Sciatic nerve (tissue), 2 donors: ENCODE measurements at places on chromosomes 5 and 9.

GRCh38 chr9:98993570-98993945 is 49.9 kb downstream of the COL15A1 start:
- DNase-seq, result no peak

DNA sequence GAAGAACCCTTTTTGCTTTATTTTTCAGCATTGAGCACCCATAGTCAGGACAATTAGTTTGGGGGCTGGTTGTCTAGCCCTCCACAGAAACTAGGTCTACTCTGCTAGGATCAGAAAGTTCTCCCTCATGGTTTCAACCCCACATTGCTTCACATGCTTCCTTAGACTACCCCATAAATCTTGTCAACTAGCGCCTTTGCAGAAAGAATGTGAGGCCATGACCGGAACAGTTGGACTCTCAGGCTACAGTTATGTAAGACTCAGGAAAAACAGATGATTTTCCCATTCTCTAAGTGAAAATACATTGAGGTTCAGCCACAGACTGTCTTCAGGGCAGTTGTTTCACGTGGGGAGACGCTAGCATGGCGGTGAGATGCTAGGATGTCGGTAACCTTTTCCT is 255.6 kb downstream of the NR3C1 start:
- DNase-seq, result no peak

- DNase-seq, result no peak
These were observed 76.6 kb upstream of the FAM169A start for GRCh38 chr5:74942622-74943286.

DNA sequence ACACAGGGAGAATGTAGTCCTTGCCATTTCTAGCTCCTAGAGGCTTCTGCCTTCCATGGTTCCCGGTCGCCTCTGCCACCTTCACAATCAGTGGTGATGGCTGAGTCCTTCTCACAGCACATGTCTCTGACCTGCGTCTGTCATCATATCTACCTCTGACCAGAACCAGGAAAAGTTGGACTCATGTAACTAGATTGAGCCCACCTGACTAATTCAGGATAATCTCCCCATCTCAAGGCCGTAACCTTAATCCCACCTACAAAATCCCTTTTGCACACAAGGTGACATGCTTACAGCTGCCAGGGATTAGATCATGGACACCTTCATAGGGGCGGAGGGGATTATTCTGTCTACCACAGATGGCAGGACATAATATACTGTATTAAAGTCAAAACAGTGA is 375.6 kb downstream of the ICE1 start:
- no peak for DNase-seq

GRCh38 chr9:8779478-8779877 is 979.9 kb upstream of the DMAC1 start:
- DNase-seq, result no peak

- no peak for DNase-seq
These were observed 117.6 kb upstream of the SMIM23 start for GRCh38 chr5:171668097-171668412.

DNA sequence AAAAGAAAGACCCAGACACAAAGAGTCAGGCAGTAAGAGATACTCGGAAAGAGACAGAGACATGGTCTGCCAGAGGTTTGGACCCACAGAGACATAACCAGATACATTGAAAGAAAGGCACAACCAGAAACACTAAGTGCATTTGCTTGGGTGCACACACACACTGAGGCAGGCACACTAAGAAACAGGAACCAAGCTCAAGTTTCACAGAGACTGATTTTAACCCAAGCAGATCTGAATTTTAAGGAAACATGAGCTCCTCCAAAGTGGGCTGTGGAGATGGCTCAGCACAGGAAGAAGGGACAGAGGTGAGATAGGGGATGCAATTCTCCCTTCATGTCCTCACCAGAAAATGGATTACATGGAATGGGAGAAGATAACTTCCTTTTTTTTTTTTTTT is 9.5 kb downstream of the AQP3 start:
- DNase-seq, result no peak

GRCh38 chr5:57948091-57948490 is 465.5 kb upstream of the ACTBL2 start:
- DNase-seq, result no peak

- DNase-seq, result no peak
These were observed 1063.5 kb upstream of the DMAC1 start for GRCh38 chr9:8863069-8863468.

GRCh38 chr5:141623186-141623585 is 4.4 kb upstream of the DIAPH1 start:
- no peak for DNase-seq

DNA sequence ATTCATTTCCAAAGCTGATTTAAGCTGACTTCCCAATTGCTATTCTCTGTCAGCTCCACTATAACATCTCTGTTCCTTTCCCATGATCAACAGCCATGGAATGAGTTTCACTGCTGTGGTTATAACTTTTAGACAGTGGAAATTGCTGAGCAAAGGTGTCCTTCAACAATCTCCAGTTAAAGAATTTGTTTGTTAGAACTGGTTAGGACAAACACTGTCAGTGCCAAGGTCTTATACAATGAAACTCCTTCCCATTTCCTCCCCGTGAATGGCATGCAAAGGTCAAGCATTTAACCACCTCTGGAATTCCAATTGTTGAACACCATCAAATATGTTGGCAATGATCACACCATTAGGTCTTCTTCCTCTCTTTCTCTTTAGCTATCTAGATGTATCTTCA is 45.7 kb upstream of the GHR start:
- DNase-seq, result no peak

DNA sequence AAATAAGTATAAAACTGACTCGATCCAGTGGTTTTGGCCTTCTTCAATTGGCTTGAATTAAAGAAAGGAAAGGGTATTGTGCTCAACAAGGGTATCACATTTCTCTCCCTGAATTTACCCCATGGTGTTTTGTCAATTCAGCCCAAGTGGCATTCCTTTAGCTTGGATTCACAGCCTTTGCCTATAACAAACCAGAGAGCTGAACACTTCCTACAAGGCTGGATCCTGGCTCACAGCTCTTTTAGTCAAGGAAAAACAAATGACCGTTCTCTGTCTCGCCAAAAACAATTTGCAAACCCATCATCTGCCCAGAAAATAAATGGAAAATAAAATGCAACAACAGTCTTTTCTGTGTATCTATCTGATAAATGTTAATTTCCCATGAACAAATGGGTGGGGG is 5.7 kb downstream of the ZNF366 start:
- no peak for DNase-seq

- no peak for DNase-seq
These were observed 6.0 kb upstream of the NEK6 start for GRCh38 chr9:124251605-124252378.

- no peak for DNase-seq
These were observed 464.2 kb downstream of the EBF1 start for GRCh38 chr5:158635565-158635964.

GRCh38 chr5:116272281-116272941 is 187.6 kb downstream of the COMMD10 start:
- DNase-seq, result no peak

DNA sequence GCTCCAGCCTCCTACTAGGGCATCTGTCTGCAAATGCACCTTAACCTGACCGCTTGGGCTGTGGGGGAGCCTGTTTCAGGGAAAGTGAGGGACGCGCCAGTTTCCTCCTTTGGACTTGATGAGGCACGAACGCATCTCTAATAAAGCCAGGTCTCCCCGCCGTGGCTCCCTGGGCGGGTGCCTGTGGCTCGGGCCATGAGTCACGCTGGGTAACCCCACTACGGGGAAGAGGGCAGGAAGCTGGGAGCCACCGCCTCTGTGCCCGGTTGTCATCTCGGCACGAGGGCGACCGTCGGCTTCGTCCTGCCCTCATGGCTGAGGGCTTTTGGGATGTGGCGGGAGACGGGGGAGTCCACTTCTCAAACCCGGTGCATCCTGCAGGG is 12.1 kb downstream of the NOTCH1 start:
- no peak for DNase-seq

DNA sequence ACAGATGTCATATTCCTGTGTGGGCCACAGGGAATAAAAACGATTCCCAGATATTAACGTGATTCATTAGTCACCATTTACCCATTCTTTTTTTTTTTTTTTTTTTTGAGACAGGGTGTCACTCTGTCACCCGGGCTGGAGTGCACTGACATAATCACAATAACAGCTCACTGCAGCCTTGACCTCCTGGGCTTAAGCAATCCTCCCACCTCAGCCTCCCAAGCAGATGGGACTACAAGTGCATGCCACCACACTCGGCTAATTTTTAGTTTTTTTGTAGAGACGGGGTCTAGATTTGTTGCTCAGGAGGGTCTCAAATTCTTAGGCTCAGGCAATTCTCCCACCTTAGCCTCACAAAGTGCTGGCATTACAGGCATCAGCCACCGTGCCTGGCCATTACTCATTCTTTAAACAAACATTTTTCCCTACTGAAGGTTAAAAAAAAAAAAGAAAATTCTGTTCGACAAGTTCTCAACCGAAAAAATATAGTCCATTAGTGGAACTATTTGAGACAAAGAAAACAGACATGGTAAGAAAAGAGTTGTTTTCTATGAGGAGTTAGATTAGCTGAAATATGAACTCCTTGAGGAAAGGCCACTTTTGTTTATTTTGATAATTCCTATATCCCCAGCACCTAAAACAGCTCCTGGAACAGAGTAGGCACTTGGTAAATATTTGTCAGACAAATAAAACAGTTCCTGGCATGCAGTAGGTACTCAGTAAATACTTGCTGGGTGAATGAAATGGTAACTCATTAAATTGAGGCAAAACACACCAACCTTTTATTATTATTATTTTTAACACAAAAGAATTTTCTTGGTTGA is 32.1 kb upstream of the PDCL start:
- DNase-seq, result no peak

GRCh38 chr9:115134941-115135340 is 17.0 kb upstream of the TNC start:
- DNase-seq, result no peak

DNA sequence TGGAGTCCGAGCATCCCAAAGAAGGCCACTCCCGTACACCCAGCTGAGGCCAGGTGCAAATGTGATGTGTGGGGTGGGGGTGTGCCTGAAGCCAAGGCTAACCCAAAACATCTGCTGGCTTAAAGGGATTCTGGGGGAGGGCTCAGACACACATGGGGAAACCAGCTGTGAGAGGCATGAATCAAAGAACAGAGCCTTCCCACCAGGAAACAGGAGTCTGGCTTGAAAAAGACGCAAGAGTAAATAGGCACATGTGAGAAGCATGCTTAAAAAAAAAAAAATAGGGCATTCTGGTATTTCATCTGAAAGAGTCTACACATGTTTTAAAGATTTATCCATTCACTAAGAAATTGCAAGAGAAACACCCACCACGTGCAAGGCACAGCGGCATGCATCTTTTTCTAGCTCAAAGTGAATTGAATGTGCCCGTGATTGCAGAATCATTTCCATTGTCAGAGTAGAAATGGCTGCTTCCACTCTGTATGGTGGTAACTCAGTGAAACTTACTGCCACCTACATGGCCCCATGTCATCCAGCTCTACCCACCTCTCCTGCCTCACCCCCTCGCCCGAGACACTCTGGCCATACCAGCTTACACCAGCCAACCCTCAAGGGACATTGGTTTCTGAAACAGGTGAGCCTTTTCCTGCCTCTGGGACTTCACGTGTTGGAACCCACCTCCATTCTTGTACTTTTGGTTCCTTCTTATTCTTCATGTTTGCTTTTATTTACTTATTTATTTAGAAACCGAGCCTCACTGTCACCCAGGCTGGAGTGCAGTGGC is 71.5 kb downstream of the SEMA5A start:
- DNase-seq, result no peak

GRCh38 chr9:131395157-131396098 is 1.5 kb downstream of the PRRC2B start:
- no peak for DNase-seq

GRCh38 chr5:78881884-78882283 is 103.2 kb downstream of the ARSB start:
- no peak for DNase-seq

DNA sequence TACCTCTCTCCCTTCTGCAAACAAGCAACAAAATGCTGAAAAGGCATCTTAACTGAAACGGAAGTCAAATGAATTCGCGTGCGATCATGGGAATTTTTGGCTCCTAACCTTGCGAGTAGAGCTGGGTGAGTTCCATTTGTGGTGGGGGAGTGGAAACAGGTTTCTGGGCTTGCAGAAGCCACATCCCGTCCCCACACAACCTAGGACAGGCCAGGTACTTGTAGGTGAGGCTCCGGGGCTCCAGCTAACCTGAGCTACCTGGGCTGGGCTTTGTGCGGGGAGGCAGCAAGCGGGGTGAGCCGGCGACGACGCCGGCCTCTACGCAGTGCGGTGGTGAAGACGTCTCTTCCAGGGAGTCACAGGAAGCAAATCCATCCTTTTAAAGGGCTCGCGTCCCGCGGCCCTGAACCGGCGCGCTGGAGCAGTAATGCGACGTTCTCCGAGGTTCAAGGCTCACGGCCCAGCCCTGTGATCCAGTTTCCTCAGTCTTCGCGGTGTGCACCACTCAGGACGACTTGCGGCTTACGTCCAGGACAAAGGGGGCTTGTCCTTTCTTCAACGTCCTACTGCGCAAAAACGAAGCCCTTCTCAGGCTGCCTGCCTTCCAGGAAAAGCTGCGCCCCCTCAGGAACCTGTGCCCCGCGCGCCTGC is 567 bp upstream of the SPIN1 start:
- peak; percentile 73 for DNase-seq

GRCh38 chr9:108014353-108014752 is 524.8 kb upstream of the KLF4 start:
- no peak for DNase-seq

DNA sequence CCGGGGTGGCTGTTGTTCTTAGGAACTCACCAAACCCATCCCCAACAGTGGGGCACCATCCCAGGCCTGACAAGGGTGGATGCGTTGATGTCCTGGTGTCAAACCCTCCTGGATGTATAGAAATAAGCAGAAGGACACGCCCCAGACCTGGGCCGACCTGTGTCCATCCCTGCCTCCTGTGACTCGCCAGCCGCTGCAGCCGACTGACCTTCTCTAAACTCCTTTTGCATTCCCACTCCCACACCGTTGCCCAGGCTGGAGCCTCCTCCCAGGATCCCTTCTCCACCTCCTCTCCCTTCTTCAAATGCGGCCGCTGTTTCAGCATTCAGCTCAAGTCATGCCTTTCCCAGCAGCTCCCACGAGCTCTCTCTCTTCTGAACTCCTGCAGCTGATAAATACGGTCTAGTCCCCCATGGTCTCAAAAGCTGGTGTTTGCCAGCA is 213.2 kb upstream of the IER5L start:
- DNase-seq, result peak; percentile 53

DNA sequence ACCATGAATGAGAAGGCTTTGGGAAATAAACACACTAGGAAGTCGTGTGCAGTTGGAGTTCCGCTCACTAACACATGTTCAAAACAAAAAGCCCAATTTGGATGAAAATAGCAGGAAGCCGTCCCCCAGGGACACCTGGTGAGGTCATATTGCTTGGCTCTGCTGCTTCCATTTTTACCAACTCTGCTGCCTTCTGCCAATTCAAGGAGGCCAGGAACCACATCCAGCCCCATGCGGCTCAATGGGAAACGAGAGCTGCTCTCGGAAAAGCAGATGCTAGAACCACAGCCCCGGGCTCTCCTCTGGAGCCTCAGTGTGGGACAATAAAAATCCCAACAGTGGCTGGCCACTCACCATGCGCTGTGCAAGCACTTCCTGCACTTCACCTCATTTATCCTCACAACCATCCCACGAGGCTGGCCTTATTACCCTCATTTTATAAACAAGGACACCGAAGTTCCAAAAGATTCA is 13.4 kb downstream of the ADAM19 start:
- peak; percentile 89 for DNase-seq
